Tibial nerve (tissue), 4 donors: ENCODE measurements at places on chromosomes 4 and X. TPM values are rescaled to one million over a fixed set of nuclear protein-coding genes. Genes with fewer than 3 reads are reported as not detected.

DNA sequence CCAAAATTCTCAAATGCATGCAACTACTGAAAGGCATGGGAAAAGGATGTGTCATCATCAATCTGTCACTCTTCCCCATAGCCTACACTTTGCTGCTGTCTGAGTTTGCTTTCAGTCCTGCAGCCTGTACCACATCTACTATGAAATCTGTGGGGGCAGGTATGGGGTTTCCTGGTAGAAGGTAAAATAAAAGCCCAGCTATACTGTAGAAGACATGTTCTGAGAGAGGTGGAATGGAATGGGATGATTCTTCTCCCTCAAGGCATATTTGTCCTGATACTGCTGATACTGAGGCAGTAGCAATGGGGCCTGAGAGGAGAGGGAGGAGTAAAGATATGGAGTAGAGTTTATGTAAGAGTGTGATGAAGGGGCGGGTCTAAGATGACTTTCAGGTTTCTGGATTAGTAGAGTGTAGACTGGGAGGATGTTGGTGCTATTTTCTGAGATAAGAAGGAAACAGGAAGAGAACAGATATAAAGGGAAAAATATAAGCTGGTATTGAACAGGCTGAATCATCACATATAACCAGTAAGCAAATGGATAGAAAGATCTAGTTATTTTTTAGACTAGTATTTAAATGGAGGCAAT is 38.7 kb upstream of the GYPA start:
- DNase-seq: no peak

MMRN1 gene
- 50.1 TPM for total RNA-seq

GRCh38 chrX:103215425-103215991 is 600 bp downstream of the BEX4 start:
- no peak for DNase-seq

DNA sequence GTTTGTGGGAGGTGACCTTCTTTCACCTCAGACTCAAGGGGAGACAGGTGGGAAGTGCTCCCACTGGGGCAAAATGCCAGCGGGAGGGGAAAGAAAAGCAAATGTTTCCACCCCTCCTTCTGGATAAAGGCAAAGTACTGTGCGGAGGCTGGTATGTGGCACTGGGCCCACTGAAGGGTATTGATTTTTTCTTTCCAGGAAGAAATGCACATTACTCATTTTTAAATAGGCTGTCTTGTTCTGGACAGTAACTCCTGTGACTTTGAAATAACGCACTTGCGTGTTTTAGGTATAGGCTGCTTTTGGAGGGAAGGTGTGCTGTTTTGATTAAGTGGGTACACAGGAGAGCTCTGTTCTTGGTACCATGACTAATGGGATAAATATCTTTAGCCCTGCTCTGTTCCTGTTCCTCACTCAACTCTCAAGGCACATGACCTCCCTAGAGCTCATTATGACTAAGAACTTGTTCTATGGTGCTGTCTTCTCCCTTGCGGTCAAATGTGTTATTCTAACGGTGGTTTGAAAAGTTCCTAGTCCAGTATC is 40.7 kb upstream of the MBTPS2 start:
- DNase-seq: no peak

- no peak for DNase-seq
Measured at GRCh38 chrX:64427787-64428186, 32.5 kb upstream of the MTMR8 start.

DNA sequence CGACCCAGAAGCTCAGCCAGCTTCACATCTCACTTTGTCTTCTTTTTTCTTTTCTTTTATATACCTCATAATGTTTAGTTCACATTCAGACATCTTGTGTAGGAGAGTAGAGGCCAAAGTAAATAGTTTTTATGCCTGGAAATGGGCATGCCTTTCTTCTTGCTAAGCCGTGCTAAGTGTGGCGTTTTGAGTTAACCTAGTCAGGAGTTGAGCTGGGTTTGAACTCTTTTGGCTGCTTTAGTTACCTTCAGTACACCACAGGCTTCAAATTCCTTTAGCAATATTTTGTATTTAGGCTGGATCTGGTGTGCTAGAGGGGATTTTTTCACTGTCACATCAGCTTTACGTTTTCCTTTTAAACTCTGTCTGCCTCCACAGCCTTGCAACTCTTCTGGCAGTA is 300.8 kb downstream of the ZNF674 start:
- no peak for DNase-seq
